Stimulated activated CD8-positive, alpha-beta memory T cell treated with anti-CD3 and anti-CD28 coated beads, Interleukin-7, amount 100 ng/mL, for 4 hours (primary cell): ENCODE measurements at places on chromosomes 12 and 14.

- DNase-seq, result no peak
These were observed 18.3 kb downstream of the ADGRD1 start for GRCh38 chr12:130971925-130972585.

- no peak for DNase-seq
These were observed 10.7 kb downstream of the SFSWAP start for GRCh38 chr12:131721548-131721947.

GRCh38 chr14:84546236-84546635 lies 983.7 kb upstream of the FLRT2 start:
- no peak for DNase-seq

GRCh38 chr12:68349220-68349621 lies 17.1 kb upstream of the MDM1 start:
- DNase-seq, result no peak

- DNase-seq, result no peak
These were observed 29.2 kb downstream of the GALNT16 start for GRCh38 chr14:69288956-69289705.

DNA sequence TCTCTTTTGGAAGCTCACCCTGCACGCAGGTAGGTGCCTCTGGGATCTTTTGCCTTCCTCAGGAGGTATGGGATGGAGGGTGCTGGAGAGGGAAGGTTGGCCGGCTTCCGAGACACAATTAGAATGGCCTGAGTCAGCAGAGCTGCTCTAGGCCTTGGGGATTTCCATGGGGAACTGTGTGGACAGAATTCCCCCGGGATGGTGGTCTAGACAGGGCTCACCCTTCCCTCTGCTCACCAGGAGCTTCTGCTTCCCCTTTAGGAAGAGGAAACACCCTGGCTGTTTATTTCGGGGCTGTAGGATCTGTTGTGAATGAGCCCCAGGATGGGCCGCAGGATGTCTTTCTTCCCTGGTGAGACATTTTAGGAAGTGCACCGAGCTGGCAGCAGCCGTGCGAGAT lies 43.7 kb upstream of the TMED10 start:
- no peak for DNase-seq

GRCh38 chr12:92629349-92630065 lies 73.3 kb upstream of the PLEKHG7 start:
- DNase-seq, result no peak

DNA sequence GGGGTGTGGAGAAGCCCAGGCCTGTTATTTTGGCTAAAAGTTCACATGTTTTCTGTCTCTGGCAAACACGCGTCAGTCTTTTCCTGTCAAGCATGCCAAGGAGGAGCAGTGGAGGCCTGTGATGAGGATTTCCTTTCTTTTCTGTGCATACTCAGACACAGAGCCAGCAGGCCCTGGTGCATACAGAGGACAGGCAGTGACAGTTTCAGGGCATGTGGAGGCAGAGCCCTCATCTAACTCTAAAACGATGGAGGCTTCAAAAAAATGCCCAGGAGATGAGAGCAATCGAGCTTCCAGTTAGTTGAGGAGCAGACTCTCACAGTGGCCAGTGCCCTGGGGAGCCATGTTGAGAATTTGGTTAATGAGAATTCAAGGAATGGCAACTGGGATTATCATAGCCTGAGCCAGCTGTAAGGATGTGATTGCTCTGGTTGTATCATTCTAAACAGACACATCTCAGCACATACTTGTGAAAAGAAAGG lies 66.5 kb downstream of the TRAFD1 start:
- no peak for DNase-seq

DNA sequence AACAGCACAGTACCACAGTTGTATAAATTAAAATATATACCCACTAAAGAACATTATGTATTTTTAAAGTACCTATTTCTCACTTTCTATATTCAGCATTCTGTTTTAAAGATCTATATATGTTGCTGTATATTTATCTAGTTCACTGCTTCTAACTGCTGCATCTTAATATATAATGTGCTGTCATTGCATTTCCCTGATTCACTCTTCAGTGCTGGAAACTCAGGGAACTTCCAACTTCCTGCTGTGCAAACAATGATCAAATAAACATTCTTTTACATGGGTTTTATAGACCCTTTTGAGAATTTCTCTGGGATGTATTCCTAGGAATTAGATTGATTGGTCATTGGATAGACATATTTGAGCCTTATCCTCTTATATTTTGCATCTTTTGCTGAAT lies 379.1 kb downstream of the APAF1 start:
- no peak for DNase-seq

DNA sequence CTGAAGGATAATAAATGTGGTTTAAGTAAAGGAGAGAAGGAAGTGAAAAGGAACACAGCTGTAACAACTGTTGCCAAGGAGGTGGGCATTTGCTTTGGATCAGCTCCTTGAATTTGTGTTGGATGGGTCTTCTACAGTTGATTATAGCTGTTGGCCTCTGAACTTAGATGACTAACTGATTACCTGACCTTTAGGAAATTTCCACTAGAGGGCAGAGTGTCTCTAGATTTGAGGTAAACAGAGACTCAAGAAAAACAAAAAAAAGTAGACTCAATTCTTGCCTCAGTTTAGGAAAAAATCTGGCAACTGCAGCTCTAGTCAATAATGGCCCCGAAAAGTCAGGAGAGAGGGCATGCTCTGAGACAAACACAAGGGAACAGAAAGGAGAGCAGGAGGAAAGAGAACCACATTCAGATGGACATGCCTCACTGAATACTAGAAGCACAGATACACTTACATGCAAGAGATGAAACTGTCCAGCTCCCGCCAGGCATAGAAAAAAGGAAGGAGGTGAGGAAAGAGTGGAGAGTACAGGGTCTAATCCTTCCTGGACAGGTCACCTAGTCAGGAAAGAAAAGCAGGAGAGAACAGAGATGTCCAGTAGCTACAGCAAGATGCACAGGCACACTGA lies 20.6 kb downstream of the COX14 start:
- no peak for DNase-seq

DNA sequence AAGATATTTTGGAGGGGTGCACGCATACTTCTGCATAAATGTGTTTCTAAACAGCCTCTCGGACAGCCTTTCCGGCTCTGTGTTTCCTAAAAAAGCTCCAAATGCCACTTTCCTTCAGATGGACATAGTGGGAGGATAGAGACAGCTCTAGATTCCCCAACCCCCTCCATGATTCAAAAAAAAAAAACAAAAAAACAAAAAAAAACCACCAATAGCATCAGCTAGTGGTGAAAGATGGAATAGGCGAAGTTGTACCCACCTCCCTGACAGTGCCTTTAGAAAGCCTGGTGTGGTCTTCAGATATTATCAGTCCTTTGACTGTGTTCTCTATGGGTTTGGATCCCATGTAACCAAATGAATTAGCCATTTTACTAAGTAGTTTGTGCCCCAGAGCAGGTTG lies 94.1 kb downstream of the PHETA1 start:
- no peak for DNase-seq

GRCh38 chr14:104393199-104393897 lies 186.2 kb upstream of the C14orf180 start:
- no peak for DNase-seq

- no peak for DNase-seq
These were observed 37.0 kb downstream of the WASHC3 start for GRCh38 chr12:102024765-102025164.

DNA sequence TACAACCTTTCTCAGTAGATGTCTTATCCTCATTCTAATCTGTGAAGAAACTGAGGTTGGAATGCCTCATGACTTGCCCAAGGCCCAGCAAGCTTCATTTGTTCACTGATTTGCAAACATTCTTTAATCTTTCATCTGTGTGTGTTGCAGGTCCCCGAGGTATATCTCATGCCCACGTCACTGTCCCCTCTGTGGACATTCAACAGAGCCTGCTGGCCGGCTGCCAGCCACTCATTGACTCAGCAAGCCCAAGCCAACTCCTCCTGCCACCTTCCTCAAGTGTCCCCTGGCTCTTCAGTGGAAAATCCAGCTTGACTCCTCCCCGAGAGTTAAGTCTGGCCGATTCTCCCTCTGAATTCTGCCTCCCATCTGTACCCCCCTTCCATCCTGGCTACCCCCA lies 1.9 kb upstream of the DCAF4 start:
- DNase-seq, result no peak

DNA sequence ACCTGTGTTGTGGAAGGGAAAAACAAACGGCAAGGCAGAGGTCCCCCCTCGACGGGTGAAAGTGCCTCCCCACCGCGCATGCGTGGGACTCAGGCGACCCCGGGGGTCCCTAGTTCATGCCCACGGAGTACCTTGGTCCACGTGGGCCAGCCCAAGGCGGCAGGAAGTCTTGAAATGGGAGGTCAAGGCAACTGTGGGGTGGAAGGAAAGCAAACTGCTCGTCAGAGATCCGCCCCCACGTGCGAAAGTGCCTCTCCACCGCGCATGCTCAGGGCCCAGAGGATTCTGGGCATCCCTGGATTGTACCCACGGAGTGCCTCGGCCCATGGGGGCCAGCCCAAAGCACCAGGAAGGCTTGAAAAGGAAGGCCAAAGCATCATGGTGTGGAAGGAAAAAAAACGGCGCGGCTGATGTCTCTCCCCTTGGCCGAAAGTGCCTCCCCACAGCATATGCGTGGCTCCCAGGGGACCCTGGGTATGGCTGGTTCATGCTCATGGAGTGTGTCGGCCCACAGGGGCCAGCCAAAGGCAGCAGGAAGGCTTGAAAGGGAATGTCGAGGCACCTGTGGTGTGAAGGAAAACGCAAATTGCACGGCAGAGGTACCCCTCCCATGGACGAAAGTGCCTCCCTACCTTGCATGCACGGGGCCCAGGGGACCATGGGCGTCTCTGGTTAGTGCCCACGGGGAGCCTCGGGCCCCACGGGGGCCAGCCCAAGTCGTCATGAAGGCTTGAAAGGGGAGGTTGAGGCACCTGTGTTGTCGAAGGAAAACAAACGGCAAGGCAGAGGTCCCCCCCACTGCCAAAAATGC lies 369.7 kb downstream of the ALG10 start:
- DNase-seq, result no peak

- no peak for DNase-seq
These were observed 107.9 kb upstream of the PLEKHA5 start for GRCh38 chr12:19021646-19022045.

DNA sequence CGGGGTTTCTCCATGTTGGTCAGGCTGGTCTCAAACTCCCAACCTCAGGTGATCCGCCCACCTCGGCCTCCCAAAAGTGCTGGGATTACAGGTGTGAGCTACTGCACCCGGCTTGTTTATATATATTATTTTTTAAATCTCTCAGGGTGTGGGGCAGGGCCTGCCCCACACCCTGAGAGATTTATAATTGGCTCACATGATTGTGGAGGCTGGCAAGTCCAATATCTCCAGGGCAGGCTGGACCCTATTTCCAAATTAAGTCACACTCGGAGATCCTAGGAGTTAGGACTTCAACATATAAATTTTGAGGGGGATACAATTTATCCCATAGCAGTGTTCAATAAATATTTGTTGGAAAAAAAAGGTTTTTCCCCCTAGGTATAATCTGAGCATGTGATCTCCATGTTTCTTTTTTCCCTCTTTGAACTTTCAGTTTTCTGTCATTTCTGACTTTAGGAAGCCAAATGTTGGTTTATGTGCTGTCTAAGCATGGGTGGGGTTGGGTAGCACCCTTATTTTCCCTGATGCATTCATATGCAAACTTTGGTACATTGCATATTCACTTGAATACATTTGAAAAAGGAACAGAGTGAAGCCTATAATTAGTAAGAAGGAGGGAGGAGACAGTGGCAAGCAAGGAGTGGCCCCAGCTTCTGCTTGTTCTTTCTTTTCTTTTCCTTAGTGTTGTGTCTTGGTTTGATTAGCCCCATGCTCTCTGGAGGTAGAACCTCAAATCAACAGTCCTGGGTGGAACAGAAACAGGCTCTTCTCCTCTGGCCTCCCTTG lies 8.7 kb upstream of the A2ML1 start:
- DNase-seq, result no peak

GRCh38 chr14:92353447-92353846 lies 30.5 kb downstream of the SLC24A4 start:
- no peak for DNase-seq

- no peak for DNase-seq
These were observed 139.3 kb downstream of the CALM1 start for GRCh38 chr14:90536092-90536491.

DNA sequence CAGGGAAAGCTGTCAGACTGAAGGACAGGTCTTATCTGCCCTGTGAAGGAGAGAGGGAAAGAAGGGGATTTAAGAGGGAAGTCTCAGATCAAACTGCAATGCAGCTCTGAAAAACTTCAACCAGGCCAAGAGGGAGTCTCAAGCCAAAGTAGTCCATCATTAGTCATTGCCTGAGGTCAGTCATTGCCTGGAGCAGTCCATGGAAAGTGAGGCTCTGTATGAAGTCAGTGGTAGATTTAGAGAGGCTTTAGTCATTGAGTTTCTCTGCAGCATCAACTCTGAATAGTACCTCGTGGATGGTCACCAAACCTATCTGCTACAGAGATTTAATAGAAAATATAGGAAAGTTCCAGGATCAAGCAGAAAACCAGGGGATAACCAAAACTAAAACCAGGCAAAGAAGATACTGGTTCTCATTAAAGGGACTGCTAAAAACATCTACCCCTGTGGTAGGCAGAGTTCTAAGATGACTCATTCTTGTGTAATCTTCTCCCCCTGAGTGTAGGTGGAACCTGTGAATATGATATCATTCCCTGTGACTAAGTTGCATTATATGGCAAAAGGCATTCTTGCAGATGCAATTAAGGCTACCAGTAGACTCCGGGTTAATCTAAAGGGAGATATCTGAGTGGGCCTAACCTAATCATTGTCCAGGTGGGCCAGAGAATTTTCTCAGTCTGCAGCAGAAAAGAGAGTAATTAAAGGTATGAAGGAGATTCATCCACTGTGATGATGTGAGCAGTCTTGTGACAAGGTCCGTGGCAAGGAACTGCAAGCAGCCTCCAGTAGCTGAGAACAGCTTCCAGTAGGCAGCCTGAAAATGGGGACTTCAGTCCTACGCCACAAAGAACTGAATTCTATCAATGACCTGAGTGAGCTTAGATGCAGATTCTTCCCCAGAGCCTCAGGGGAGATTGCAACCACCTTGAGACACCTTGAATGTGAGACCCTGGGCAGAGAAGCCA lies 123.1 kb downstream of the GALC start:
- DNase-seq, result no peak

DNA sequence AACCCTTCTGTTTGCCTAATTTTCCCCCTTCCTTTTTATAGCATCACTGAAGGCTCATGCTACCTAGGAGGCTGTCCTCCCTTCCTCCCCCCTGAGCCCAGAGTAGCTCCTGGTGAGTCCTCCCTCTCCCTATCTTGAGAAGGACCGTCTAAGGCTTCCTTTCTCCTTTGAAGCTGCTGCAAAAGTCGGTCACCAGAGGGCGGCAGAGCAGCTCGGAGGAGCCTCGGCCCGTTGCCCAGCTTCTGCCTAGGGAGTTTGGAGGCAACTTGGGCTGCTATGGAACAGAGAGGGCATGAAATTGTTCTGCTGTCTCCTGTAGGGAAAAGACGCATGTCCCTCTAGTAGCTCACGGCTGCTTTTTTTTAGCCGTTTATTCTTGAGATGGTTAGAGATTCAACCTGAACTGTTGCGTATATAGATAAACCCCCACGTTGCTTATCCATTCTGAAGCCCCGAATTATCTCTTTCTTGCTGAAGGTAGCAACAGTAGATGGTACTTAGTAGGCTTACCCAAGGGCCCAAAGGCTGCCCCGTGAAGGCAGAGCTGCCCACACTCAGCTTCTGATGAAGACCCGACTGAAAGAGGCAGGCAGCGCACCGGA lies 5.7 kb downstream of the WNT5B start:
- peak; percentile 10 for DNase-seq

- no peak for DNase-seq
These were observed 988 bp upstream of the TMEM263 start for GRCh38 chr12:106954462-106955376.

GRCh38 chr12:110937104-110937641 lies 16.8 kb upstream of the MYL2 start:
- no peak for DNase-seq
